Muscle of arm (tissue), 14 donors: ENCODE measurements at places on chromosomes 1 and 21. TPM values are rescaled to one million over a fixed set of nuclear protein-coding genes. Genes with fewer than 3 reads are reported as not detected.

OXCT2 gene
- not detected for polyA plus RNA-seq

RGS18 gene
- 0.79 TPM for polyA plus RNA-seq

ARHGAP30 gene
- polyA plus RNA-seq: 3.0 TPM

NECTIN4 gene
- polyA plus RNA-seq: 5.1 TPM

TRNP1 gene
- polyA plus RNA-seq: 2.7 TPM

IL22RA1 gene
- polyA plus RNA-seq: not detected

MYOC gene
- 5.9 TPM for polyA plus RNA-seq

DENND2C gene
- 12.1 TPM for polyA plus RNA-seq

C1orf87 gene
- 0.67 TPM for polyA plus RNA-seq

JAM2 gene
- polyA plus RNA-seq: 44.3 TPM

FBXO42 gene
- polyA plus RNA-seq: 16.8 TPM

ADGRB2 gene
- 9.2 TPM for polyA plus RNA-seq

KRTAP13-2 gene
- polyA plus RNA-seq: not detected

FNBP1L gene
- polyA plus RNA-seq: 59.3 TPM

NVL gene
- 22.6 TPM for polyA plus RNA-seq

RAP1GAP gene
- 9.2 TPM for polyA plus RNA-seq

EYA3 gene
- polyA plus RNA-seq: not detected

KRTAP19-1 gene
- polyA plus RNA-seq: not detected

PLPPR4 gene
- polyA plus RNA-seq: not detected

ATP6V1G3 gene
- polyA plus RNA-seq: not detected

ANKRD34A gene
- polyA plus RNA-seq: 0.78 TPM

ZNF593OS gene
- polyA plus RNA-seq: 1.3 TPM

CFHR1 gene
- polyA plus RNA-seq: 0.54 TPM

ADGRL2 gene
- 77.9 TPM for polyA plus RNA-seq

DNAI4 gene
- polyA plus RNA-seq: 5.2 TPM

PGLYRP4 gene
- polyA plus RNA-seq: not detected

SPRR2B gene
- not detected for polyA plus RNA-seq

SH2D1B gene
- 0.50 TPM for polyA plus RNA-seq

FAM131C gene
- 0.12 TPM for polyA plus RNA-seq

BRDT gene
- polyA plus RNA-seq: not detected

USH2A gene
- polyA plus RNA-seq: 0.06 TPM

TAL1 gene
- polyA plus RNA-seq: 2.2 TPM

RBP7 gene
- 7.3 TPM for polyA plus RNA-seq

DNALI1 gene
- polyA plus RNA-seq: 6.1 TPM

FAM3B gene
- 0.58 TPM for polyA plus RNA-seq

COA7 gene
- 18.2 TPM for polyA plus RNA-seq

SHE gene
- polyA plus RNA-seq: 11.4 TPM

LCE2B gene
- polyA plus RNA-seq: not detected

TSTD1 gene
- 23.2 TPM for polyA plus RNA-seq

SYNC gene
- polyA plus RNA-seq: 19.0 TPM

PRPF38B gene
- polyA plus RNA-seq: 69.7 TPM

AURKAIP1 gene
- polyA plus RNA-seq: 57.4 TPM
